ENCODE measurements at places on chromosomes 12 and 14.

DNA sequence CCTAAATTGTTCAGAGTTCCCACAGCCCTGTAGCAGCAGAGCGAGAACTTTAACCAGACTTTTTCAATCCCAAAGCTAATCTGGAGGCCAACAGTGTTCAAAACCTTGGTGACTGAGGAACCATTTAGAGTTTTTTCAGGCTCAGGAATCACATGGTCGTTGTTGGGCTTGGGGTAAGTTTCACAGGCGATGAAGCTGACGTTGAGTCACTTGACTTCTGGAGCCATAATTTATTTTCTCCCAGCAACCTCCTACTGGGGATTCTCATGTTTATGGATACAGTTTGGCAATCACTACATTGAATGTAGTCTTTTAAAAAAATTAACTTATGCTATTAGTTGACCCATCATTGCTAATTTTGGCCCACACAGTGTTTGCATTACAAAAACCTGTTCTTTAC is 34.5 kb downstream of the SSPN start:
- DNase-seq, result no peak

- DNase-seq, result no peak
These were observed 276.8 kb downstream of the PCNX1 start for GRCh38 chr14:71183876-71184689.

DNA sequence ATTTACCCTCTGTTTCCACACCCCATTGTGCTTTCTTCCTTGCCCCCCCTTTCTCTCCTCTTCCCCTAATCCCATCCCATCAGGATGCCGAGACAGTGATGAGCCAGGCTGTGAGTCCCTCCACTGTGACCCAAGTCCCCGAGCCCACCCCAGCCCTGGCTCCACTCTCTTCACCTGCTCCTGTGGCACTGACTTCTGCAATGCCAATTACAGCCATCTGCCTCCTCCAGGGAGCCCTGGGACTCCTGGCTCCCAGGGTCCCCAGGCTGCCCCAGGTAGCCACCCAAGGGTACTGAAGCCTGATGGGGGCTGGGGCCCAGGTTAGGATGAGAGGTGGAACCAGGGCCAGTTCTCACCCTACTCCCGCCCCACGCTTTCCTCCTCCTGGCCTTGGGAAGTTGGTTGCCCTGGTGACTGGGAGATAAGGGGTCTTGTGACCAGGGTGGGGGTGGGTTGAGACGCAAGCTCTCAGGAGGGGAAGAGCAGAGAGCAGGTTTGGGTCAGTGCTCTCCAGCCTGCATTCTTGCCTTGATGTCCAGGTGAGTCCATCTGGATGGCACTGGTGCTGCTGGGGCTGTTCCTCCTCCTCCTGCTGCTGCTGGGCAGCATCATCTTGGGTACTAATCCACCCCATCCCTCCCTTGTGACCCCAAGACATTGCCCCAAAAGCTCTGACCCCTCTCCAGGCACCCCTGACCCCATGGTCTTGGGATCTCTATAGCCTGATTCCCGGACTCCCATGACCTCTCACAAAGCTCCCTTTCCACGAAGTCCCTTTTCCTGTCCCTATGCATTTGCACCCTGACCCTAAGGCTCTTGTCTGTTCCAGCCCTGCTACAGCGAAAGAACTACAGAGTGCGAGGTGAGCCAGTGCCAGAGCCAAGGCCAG is 1.2 kb downstream of the AMHR2 start:
- DNase-seq, result no peak

- DNase-seq, result no peak
These were observed 355.5 kb downstream of the CACNA1C start for GRCh38 chr12:2408262-2408661.

DNA sequence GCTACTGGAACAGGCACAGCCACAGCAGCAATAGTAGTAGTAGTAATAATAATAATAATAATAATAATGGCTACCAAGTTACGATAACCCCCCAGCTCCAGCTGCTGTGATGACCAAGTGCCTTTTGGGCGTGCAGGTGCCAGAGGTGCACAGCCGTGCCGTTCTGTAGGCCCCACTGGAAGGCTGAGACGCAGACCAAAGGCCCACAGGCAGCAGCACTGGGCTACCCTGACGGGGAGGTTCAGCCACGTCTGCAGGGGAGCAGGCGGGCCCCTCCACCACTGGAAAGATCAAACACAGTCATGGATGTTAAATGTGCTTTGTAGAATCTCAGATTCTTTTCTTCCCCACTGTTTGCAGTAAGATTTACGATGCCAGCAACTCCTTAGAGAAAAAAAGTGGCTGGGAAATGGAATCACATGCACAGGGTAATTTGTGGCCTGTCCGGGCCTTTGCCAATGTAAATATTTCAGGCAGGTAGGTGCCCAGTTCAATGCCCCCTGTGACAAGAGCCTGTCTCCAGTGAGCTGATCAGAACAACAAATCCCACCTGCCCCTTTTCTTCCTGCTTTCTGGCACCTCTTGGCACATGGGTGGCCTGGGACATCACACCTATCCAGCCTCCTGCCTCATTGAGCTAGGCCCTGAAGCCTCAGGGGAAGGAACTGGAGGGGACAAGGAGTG is 32.6 kb downstream of the CCDC85C start:
- DNase-seq, result no peak

- no peak for DNase-seq
These were observed 127.7 kb upstream of the MAX start for GRCh38 chr14:65229748-65230728.

GRCh38 chr12:42766026-42766425 is 176.5 kb upstream of the PRICKLE1 start:
- DNase-seq, result no peak

DNA sequence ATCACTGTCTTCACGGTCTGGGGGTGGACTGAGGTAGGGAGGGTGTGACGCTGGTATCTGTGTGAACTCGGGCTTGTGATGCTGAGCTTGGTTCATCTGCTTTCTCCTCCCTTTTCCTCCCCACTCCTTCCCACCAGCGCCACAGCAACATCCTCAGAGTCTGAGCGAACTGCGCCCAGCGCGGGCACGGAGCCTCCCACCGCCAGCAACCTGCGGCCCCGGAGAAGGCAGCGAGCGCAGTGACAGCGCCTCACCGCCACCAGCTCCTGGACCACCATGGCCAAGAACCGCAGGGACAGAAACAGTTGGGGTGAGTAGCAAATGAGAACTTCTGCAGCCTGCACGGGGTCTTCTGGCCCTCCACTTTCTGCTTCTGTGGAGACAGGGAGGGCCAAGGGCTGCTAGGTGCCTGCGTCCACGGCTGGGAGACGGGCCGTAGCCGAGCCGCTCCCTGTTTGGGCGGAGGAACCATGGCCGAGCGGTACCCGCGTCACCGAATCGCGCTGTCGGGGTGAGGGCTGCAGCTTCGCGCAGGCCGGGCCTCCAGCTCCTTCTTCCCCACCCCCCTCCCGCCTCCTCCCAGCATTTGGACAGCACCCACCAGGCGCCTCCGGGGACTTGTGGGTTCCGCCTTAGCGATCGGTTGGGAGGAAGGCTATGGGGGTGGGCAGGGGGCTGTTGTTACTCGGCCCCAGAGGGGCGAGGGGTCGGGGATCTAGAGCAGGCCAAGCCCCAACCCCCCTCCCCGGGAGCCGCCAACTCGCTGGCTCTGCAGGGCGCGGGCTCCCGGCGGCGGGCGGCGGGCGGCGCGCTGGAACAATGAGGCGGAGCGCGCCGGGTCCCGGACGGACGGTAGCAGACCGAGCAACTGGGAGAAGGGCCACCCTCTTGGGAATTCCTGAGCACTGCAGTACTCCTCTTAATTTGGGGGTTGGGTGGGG is at the start of gene ATL1:
Gene ATL1, plus strand, starts transcription at position 156 of the 941 bp plus-strand sequence. Its CDS starts 121 bp downstream, at position 277.
- no peak for DNase-seq

- DNase-seq, result no peak
These were observed 324 bp downstream of the POLE start for GRCh38 chr12:132686825-132687210.

GRCh38 chr12:89372584-89373370 is 20.5 kb upstream of the DUSP6 start:
- DNase-seq, result no peak

DNA sequence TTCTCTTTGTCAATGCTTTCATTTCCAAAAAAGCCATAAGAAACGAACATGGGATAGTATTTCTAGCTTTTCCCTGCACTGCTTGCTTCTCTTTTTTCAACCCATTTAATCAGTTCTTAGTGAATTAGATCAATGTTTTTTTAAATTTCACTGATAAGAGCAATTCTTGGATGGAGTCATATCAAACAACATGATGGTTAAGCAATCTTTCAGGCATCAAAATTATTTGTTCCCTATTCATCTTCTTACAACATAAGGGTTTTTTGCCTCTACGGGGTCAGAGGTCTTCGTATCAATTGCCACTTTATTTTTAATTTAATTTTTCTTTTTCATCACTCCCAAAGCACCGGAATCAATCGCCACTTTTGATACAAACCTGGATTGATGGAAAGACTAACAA is 103.8 kb upstream of the RESF1 start:
- DNase-seq, result no peak

DNA sequence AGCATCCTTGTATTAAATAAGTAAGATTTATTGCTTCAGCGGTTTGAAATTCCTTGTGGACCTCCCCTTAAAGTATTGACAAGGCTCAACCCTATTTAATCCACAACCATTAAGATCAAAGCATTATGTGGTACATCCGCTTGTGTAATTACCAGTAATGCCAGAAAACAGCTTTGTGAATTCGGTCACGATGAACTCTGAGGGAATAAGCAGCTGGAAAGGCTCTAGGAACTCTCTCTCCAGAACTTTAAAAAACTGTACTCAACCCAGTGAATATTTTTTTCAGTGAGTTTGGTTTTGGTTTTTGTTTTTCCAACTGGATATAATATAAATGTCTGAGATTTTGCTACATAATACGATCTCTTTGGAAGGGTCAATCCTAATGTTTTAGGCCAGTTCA is 49.3 kb upstream of the DIO2 start:
- no peak for DNase-seq
